ENCODE measurements at places on chromosomes 1 and 21.

- no peak for DNase-seq
Measured at GRCh38 chr1:69497441-69498221, 70.1 kb upstream of the LRRC7 start.

- no peak for DNase-seq
Measured at GRCh38 chr1:92933459-92933858, 27.8 kb downstream of the DIPK1A start.

- DNase-seq = no peak
Measured at GRCh38 chr1:206923009-206923960, 1.5 kb upstream of the FCMR start.

- DNase-seq = no peak
Measured at GRCh38 chr1:21290546-21290944, 282 bp upstream of the ECE1 start.

DNA sequence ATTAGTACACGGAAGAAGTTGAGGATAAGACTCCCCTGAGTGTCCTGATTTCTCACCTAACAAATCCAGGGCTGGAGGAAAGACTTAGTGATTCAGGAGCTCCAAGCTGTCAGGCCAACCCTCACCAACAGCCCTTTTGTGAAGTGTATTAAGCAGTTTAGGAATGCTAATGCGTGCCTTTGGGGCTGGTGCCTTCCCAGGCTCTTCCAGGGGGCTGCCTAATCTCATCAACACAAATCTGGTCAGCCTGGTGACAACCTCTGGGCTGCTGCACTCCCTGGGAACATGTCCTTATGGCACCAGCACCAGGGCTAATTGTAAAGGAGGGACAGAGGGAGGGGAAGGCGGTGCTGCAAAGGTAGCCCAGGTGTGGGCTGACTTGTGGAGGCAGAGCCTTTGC, 15.5 kb downstream of the CSMD2 start:
- DNase-seq = no peak

GRCh38 chr1:205766038-205766437, 9.2 kb downstream of the RAB29 start:
- DNase-seq = no peak

DNA sequence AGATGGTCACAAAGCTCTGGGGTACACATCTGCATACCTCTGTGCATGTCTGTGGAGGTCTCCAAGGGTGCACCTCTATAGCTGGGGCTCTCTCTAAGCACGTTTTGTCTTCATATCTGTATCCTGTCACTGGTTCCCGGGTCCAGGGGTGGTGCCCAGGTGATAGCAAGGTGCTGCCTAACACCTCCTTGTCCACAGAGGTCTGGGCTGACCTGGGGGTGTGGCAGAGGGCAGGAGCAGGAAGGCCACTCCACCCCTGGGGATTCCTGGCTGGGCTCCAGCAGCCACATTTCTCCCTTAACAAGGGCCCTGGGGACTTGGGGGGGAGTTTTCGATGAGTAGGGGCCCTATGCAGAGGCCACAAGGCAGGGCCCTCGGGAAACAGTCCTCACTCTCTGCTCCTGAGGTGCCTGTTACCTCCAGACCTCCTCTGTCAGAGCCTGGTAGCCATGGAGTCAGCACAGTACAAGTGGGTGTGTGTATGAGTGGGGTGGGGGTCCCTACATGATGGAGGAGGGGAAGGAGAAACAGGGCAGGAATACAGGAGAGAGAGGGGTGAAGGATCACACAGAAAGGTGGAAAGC, 7.0 kb upstream of the CDCP2 start:
- DNase-seq = no peak

GRCh38 chr1:58901008-58901407, 117.2 kb upstream of the JUN start:
- no peak for DNase-seq

- DNase-seq = no peak
Measured at GRCh38 chr1:178284058-178284457, 190.2 kb downstream of the RASAL2 start.

GRCh38 chr1:21349693-21350092, 59.4 kb upstream of the ECE1 start:
- DNase-seq = no peak

DNA sequence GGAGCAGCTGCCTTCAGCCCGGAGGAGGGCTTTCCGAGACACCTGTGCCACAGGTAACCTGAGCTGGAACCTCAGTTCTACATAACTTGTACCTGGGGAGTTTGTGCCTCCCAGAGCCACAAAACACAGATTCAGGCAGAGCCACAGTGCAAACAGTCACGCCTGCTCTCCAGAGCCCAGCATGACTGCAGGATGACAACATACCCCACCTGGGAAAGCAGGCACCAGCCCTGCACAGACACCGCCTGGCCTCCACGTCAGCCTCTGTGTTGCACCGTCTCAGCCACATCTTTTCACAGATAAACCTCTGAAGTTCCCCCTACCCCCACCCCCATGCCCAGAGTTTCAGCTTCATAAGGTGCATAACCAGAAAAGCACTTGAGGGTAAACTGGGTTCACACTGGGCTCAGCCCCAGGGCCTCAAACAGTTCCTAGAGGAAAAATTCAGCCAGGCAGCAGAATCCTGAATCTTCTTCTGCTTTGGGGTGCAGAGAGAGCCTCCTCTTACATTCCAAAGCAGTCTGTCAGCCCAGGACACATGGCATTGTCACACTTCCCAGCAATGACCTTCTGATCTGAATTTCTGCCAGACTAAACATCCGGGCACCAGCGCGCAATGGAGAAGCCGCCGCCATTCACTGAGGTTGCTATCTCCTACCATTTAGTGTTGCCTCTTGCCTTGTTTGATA, 229.5 kb downstream of the TOMM20 start:
- DNase-seq = no peak

- DNase-seq = no peak
Measured at GRCh38 chr1:103373991-103374390, 151.5 kb upstream of the RNPC3 start.

GRCh38 chr1:159068886-159069285, 7.7 kb downstream of the AIM2 start:
- DNase-seq = no peak

DNA sequence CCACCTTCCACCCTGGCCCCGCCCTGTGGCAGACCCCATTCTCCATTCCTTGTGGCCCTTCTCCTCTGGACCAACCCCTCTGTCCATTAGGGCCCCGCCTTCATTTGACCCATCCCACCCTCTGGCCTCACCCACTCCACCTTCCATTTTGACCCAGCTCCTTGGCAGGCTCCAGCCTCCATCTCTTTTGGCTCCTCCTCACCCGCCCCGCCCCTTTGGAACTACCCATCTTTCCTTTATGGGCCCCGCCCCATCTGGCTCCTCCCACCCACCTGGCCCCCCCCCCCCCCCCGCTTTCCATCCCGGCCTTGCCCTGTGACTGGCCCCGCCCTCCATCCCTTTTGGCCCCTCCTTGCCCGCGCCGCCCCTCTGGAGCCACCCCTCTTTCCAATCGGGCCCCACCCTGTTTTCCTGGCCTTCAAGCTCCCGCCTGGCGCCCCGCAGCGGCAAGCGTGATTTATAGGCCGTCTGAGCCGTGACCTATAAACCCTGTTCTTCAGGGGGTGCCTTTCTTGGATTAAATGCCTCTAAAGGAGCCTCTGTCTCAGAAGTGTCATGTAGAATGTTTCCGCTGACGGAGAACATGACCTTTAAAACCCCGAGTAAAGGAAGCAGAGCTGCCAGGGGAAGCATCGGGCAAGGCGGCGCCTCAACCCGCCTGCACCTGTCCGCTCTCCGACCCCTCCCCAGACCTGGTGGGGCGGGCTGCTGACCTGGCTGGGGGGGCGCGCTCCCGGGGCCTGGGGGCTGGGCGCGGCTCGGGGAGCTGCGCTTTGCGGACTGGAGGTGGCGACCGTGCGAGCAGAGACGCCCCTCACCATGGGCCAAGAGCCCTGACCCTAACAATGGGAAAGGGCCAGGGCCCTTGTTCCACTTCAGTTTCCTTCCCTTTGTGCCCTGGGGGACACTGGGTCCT, 178.0 kb downstream of the CAMTA1 start:
- peak; percentile 47 for DNase-seq

GRCh38 chr1:16189003-16189402, 23.4 kb downstream of the ARHGEF19 start:
- no peak for DNase-seq

DNA sequence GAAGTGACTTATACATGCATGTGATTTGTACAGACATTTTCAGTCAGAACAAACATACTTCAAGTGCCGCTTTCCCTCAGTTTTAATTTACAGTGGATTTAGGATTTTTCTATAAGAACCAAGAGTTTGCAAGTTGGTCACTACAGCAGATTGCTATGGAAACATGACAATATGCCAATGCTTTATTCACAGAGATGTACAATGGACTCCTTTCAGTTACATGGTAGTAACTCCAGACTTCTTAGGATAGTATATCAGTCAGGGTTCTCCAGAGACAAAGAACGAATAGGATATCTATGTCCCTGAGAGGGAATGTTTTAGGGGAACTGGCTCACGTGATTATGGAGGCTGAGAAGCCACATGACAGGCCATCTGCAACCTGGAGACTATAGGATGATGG, 27.4 kb downstream of the IFI44 start:
- no peak for DNase-seq

- no peak for DNase-seq
Measured at GRCh38 chr1:66981679-66982078, 56.9 kb downstream of the MIER1 start.

GRCh38 chr1:45953934-45954847, 150.8 kb downstream of the MAST2 start:
- no peak for DNase-seq

DNA sequence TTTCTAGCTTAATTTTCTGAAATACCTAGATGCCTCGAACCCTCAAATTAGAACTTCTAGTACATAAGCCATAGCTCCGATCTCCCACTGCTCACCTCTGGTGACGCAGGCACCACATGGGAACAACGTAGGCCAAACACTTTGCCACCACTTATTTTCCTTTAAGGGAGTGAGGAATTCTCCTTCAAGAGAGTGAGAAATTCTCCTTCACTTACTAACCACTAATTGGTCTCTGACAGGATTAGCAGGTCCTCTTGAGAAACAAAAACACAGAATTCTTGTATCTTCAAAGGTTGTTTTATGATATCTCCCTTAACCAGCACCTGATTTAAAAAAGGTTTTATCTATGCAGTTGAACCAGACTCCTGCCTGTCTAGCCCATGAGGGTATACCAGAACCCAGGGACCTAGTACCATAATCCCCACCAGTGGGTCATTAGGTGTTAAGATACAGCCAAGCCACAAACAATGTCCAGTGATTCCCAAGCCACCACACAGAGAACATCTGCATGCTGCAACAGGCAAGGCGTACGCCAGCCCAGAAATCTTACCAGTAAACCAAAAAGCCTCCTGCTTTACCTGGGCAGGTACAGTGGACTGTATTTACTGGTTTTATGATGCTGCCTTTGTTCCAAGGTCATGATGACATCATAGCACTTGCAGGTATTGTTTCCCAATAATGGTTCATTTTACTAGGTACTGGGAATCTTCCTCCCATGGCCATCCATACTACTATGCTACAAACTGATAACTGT, 20.3 kb upstream of the CXADR start:
- DNase-seq = no peak

- no peak for DNase-seq
Measured at GRCh38 chr1:8711151-8711550, 106.3 kb downstream of the RERE start.

GRCh38 chr1:79198832-79199231, 192.3 kb upstream of the ADGRL4 start:
- no peak for DNase-seq

GRCh38 chr1:33334081-33334552, 13.2 kb upstream of the A3GALT2 start:
- no peak for DNase-seq

- peak; percentile 17 for DNase-seq
Measured at GRCh38 chr1:178093494-178093950, 382 bp upstream of the RASAL2 start.

DNA sequence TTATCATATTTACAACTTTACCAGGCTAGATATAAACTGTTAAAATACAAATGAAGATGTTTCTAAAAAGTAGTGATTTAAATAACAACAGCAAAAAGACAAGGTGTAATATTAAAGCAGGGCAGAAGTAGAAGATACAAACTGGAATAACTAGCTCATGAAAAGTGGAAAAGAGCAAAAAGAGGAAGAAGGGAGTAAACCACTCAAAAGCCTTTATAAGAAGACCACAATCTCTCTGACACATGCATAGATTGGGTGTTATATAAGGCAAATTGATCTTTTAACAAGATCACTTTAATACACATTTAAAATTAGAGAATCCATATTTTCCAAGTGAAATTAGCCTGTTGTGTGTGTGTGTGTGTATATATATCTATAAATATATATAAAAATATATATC, 5.0 kb downstream of the DENND1B start:
- DNase-seq = no peak

DNA sequence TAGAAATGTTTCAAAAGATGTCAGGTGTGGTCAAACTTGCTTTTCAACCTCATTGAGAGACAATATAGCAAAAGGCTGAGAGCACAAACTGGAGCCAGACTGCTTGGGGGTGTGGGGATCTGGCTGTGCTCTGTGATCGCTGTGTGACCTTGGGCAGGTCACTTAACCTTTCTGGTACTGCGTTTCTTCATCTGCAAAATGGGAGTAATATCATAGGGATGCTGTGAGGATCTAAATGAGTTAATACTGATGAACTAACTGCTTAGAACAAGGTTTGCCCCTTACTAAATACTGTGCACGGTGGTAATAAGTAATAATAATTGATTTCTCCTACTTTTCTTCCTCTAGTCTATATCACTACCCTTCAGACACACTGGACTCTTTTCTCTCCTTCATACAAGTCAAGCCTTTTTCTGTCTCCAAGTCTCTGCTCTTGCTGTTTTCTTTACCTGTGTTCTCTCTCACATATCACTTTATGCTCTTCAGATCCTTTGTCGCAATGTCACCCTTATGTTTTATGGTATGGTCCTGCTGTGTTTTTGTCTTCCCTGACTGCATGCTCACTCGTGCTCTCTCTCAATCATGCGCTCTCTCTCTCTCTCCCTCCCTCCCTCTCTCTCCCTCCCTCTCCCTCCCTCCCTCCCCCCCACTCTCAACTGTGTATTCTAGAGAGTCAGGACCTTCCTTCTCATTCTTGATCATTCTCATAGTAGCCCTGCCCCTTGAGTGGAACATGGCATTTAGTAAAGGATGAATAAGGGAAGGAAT, 3.3 kb downstream of the MGST3 start:
- no peak for DNase-seq

DNA sequence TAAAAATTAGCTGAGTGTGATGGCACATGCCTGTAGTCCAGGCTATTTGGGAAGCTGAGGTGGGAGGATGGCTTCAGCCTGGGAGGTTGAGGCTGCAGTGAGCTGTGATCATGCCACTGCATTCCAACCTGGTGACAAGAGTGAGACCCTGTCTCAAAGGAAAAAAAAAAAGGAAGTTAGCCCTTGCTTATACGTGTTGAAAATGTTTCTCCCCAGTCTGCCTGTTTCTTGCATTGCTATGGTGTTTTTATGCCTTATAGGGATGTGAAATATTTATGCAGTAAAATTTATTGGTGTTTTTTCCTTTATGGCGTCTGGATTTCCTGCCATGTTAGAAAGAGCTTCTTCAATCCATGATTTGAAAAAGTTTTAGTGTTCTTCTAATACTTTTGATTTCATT, 3.6 kb upstream of the RERE start:
- DNase-seq = no peak

DNA sequence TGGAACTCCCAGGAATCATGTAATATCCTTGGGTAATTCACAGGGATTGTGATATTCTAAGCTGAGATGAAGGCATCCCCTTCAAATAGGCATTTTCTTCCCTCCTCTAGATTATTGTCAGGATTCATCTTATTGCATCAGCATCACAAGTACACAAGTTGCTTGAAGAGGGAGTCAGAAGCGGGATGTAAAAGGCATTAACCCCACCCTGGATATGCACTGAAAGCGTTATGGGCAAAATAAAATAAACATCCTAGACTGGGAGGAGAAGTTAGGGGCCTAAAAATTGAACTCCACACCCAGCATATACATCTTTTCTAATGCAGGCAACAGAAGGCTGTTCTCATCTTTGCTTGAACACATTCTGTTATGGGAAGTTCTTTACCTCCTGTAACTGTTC, 381.2 kb downstream of the SETD4 start:
- no peak for DNase-seq

Measured in activated CD4-positive, alpha-beta T cell treated with anti-CD3 and anti-CD28 coated beads, Interleukin-2, amount 50 U/mL, for 24 hours (primary cell).